ENCODE measurements at places on chromosomes 2 and 18. TPM values are rescaled to one million over a fixed set of nuclear protein-coding genes. Genes with fewer than 3 reads are reported as not detected.

Gene TMEM182
- total RNA-seq = 4.0 TPM

Gene GPR35
- total RNA-seq = 12.6 TPM

Gene TRIM54
- total RNA-seq = 0.30 TPM

Gene C2orf66
- total RNA-seq = not detected

Gene CIAO1
- 76.7 TPM for total RNA-seq

Gene C2orf15
- 0.80 TPM for total RNA-seq

Gene MC5R
- total RNA-seq = not detected

Gene CDCA7
- total RNA-seq = 33.9 TPM

Gene APCDD1
- not detected for total RNA-seq

Gene PRKAG3
- not detected for total RNA-seq

Data from activated CD8-positive, alpha-beta memory T cell treated with anti-CD3 and anti-CD28 coated beads for 36 hours (primary cell).